Epithelial cell of proximal tubule (primary cell): ENCODE measurements at places on chromosomes 13 and 19. TPM values are rescaled to one million over a fixed set of nuclear protein-coding genes. Genes with fewer than 3 reads are reported as not detected.

DNA sequence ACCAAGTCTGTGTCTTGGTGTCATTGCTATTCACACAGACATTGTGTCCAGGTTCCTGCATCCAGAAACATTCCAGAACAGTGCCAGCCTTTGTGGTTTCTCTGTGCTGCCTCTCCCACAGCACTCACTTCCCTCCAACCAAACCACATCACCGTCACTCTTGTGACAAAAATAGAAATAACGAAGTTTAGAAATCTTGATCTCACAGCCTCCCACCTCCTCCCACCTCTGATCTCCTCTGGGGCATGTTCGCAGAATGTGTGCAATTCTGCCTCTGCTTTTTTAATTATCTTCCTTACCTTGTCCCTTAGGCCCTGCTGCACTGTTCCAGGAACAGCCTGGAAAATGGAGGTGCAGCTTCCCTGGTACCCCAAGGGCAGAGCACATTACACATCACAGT is 8.7 kb upstream of the SERPINE3 start:
- DNase-seq = no peak

GRCh38 chr19:29569038-29569911 is 36.8 kb upstream of the POP4 start:
- DNase-seq = no peak

DNA sequence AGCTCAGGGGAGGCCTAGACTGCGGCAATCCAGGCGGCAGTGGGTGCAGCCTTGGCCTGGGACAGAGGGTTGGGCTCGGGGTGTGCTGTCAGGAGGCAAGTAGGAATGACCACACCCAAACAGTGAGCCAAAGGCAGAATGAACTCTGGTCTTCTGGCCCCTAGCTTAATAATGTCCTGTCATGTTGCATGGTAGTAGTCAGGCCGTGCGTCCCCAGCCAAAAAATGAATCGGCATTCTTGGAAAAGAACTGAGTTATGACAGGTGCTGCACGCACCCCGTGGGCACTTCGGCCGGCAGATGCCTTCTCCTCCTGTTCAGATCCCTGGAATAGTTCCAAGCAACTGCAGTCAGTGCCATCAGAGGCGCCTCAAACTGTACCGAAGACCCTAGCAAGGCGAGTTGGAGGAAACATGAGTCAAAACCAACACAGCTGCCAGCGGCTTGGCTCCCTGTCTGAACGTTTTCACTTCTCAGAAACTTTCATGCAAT is 55.9 kb downstream of the ATP7B start:
- no peak for DNase-seq

DNA sequence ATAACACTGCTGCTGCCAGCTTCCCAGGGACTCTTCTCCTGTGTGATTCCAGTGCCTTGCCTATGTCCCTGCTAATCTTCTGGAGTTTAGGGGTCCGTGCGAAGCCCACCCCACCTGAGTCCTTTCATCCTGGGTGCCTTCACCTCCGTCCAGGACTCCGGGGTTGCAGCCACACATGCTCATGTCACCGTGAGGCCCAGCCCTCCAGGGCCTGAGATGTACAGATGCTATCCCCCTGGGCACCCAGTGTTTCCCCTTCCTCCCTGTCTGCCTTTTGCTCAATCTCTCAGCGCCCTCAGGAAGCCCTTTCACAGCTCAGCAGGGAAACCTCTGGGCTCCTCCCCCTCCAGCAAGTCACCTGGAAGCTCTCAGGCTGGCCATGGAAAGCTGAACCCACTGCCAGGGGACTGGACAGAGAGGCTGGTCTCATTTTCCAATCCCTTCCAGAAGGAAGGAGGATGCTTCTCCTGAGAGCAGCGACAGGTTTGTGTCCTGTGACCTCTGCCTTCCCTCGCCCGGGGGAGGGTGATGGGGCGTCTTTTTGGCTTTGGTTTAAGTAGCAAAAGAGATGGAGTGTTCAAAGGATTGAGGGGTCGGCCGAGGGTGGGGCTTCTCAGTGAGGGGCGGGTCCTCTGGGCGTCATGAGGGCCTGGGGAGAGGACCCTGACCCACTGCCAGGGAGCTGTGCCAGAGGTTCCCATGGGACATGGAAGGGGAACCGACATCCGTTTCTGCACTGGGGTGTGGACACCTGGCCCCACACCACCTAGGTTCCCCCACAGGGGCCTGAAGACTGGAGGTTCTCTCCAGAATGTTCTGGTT is 30.8 kb upstream of the TFDP1 start:
- no peak for DNase-seq

GRCh38 chr19:47296036-47296435 is 13.6 kb upstream of the C5AR1 start:
- DNase-seq = no peak

GRCh38 chr19:11814700-11815035 is 595 bp downstream of the ZNF440 start:
- DNase-seq = no peak

APC2 gene
- not detected in 2 replicates for total RNA-seq

DNA sequence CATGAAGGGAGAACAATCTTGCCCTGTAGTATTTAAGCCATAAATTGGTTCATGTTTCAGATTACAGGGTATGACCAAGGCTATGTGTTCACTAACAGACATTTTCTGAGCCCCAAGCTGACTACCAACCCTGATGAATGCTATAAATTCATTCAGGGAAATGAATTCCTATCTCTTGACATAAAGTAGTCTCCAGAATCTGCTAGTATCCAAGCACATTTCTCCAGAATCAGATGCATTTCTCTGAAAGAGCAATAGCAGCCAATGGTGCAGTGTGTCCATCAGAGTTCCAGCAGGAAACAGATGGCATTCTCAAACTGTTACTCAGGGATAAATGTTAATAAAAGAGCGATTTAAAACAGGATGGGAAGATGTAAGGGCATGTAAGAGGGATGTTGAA is 226.4 kb downstream of the COG6 start:
- no peak for DNase-seq

MBD3L2 gene
- total RNA-seq = not detected in 2 replicates

DNA sequence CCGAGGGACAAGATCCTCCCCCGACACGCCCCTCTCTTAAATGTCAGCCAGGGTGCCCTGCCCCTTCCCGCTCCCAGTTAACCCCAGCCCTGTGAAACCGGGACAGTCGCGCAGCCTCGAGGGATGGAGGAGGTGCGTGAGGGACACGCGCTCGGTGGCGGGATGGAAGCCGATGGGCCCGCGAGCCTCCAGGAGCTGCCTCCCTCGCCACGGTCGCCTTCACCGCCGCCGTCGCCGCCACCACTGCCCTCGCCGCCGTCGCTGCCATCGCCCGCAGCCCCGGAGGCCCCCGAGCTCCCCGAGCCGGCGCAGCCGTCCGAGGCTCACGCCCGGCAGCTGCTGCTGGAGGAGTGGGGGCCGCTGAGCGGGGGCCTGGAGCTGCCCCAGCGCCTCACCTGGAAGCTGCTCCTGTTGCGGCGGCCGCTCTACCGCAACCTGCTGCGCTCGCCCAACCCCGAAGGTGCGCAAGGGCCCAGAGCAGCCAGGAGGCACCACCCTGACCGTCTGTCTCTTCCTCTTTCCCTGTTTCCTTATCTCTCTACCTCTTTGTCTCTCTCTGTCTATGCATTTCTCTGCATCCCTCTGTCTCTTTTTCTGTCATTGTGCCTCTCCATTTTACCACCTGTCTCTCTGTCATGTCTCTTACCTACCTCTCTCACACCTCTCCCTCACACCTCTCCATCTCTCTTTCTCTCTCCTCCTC is at the start of gene NCCRP1:
Gene NCCRP1 (plus strand): TSS at position 105 of the 703 bp plus-strand sequence. CDS start 19 bp downstream, at position 124.
- no peak for DNase-seq

GRCh38 chr13:37914781-37915391 is 45.3 kb upstream of the TRPC4 start:
- DNase-seq = no peak

DNA sequence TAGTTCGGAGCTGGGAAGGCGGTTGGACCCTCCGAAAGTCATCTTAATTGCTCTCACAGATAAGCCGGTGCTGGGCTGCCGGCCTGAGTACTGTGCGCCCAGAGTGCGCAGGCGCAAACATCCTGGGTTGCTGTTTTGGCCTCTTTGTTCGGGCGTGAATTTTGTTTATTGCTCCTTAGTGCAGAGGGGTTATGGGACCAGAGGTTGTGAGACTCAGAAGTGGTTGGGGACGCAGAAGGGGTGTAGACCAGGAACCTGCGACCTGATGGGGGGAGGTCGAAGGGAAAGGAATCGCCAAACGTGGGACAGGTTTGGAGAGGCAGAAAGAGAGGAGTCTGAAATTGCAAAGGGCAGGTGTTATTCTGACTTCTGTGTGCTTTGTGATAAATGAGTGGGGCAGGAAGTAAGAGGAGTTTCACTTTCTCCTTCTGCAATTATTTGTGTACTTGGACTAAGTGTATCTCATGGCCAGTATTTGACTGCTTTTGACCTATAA is 607 bp upstream of the ZNF566 start:
- DNase-seq = no peak

- no peak for DNase-seq
Observed at GRCh38 chr13:29749401-29750182, 100.8 kb downstream of the UBL3 start.

- DNase-seq = peak; percentile 52
Observed at GRCh38 chr13:98083507-98083906, 59.4 kb upstream of the FARP1 start.

CLDN10 gene
- total RNA-seq = 24.3 and 65.2 TPM in 2 replicates

NLRP9 gene
- not detected in 2 replicates for total RNA-seq

- no peak for DNase-seq
Observed at GRCh38 chr19:51712461-51713081, 11.2 kb downstream of the HAS1 start.

GRCh38 chr19:1524972-1525325 is 1.1 kb downstream of the PLK5 start:
- no peak for DNase-seq

ZIM2 gene
- total RNA-seq = not detected in 2 replicates

- no peak for DNase-seq
Observed at GRCh38 chr19:39174558-39175544, 21.9 kb upstream of the NCCRP1 start.

KIR2DL4 gene
- not detected in 2 replicates for total RNA-seq

GRCh38 chr19:37950471-37951175 is 43.6 kb downstream of the SIPA1L3 start:
- DNase-seq = no peak

- DNase-seq = no peak
Observed at GRCh38 chr19:33266974-33267484, 35.3 kb downstream of the CEBPA start.

- no peak for DNase-seq
Observed at GRCh38 chr19:13765395-13766094, 1.2 kb downstream of the MRI1 start.
